Right cardiac atrium (tissue), 5 donors: ENCODE measurements at places on chromosomes 1 and 21. TPM values are rescaled to one million over a fixed set of nuclear protein-coding genes. Genes with fewer than 3 reads are reported as not detected.

DNA sequence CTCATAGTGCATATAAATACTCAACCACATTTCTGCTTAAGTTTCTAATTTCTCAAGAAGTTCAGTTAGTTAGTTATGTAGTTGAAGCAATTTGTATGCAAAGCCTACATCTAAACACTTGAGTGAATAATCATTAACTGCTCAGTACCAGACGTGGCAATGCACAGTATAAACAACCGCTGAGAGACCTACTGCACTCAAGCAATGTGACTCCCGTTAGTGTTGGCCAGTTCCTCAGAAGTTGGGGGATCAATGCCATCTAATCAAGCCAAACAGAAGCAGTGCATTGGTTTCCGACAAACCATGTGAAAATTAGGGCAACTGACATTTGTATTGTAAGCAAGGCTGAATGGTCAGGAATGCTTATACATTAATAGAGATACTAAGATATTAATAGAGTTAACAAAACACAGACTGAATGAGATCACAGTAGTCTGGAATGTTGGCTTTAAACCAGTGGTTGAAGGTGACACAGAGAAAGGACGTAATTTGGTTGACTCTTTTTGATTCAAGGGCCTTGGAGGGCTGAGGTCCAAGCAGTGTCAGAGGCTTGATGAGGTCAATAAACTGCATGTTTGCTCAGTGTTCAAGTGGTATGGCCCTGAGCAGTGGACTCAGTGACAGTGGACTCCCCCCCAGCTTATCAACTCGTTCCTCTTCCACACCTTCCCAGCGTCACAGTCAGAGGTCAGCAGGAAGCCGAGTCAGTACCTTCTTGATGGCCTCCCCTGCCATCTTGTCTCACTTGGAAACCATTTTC, 255.5 kb downstream of the CTH start:
- DNase-seq, result no peak

GRCh38 chr1:158054721-158055120, 61.3 kb downstream of the KIRREL1 start:
- no peak for DNase-seq

- no peak for DNase-seq
These were observed 9.8 kb upstream of the GJA8 start for GRCh38 chr1:147892731-147893214.

DNA sequence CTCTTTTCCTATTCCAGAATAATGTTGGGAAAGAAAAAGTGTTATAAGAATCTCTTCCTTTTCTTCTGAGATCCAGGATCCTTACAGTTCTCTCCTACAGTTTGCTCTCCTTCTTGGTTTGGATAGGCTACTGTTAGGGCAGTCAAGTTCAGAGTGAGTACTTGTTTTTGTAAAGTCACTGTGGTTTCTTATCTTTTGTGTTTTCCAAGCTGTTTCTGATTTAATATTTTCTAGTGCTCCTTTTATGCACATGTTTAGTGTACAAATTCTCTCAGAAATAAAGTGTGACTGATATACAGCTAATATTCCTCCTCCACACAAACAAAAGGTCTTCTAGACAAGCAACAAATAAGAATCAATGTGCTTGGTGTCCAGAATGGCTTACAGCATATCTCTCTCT, 107.7 kb downstream of the BACH1 start:
- no peak for DNase-seq

GRCh38 chr1:168202941-168203654, 22.7 kb upstream of the SFT2D2 start:
- DNase-seq, result no peak

DNA sequence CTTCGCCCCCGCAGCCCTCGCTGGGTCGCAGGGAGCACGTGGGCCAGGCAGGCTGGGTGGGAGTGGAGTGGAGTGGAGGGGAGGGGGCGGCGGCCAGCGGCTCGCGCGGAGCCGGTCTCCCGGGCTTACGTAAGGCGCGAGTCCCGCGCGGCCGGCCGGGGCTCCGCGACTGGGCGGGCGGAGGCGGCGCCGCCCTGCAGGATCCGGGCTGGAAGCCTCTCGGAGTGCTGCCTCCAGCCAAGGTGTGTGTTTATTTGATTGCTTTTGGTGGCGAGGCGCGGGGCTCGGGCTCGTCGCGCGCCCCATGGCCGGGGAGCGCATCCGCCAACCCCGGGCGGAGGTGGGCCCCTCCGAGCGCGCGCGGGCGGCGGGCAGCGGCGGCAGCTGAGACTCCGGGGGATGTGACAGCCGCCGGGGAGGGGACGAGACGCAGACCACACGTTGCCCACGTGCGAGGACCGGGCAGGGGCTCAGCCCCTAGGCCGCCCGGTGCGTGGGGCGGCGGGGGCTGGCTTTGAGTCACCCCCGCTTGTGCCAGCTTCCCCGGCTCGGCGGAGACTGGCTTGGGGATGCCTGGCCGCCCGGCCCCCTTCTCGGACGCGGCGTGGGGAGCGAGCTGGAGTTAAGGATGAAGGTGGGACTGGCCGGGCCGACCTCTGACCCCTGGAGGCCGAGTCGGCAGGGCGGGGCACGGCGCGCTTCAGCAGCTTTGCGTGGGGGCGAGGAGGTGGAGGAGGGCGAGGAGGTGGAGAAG, 402 bp upstream of the AK4 start:
- DNase-seq, result peak; percentile 63

GRCh38 chr1:181135437-181135731, 46.9 kb downstream of the IER5 start:
- DNase-seq, result no peak

- peak; percentile 77 for DNase-seq
These were observed 790 bp downstream of the RPS8 start for GRCh38 chr1:44775930-44776729.

GRCh38 chr1:149884433-149885338, 14.7 kb upstream of the BOLA1 start:
- no peak for DNase-seq

The IL10 gene
- 0.59 TPM for total RNA-seq

DNA sequence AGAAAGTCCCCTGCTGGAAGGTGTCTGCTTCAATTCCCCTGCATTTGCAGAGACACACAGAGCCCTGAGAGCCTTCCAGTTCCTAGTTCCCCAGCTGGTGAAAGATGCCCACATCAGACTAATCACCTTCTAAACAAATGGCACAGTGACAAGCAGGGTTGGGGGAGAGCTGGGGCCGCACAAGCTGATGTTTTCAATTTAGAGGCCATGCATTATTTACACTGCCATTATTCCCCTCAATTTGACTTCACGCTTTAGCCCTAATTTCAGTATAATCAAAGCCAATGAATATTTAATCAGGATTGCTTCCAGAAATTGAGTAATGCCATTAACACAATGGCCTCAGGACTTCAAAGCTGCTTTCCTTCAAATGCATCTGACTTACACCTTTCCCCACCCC, 81.5 kb downstream of the BEND5 start:
- no peak for DNase-seq

DNA sequence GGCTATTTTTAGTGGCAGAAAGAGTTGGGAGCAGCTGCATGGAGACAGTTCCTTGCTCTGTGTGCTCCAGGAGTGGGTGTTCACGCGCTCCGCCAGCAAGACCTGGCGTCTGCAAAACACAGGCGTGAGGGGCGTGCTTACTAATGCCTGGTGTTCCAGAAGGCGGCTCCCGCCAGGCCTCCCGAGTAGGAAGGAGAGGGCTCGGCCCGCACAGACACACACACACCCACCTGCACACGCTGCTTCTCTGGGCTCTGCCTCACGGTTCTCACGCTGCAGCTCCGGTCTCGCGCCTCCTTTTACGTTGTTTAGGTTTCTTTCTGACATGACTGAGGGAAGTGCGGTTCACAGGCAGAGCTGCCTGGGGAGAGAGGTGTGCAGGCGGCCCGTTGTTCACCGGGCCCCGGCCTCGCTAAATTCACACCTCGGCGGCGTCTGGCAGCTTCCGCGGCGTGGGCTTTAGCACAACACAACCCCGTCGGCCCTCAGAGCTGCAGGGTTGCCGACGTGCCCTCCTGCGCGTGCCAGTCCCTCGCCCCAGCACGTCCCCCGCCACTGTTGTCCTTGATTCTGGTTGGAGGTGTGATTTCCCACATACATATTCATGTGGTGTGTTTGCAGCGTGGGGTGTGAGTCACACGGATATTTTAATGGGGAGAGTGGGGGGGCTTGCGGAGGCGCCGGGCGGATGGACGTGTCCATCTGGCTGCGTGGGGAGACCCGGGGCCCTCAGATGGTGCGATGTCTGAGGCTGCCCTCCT, 77.0 kb downstream of the SKI start:
- no peak for DNase-seq

GRCh38 chr21:14762734-14763694, 216.9 kb upstream of the SAMSN1 start:
- no peak for DNase-seq

- DNase-seq, result no peak
These were observed 448.9 kb upstream of the ADGRL2 start for GRCh38 chr1:81351864-81352263.

The TRNP1 gene
- total RNA-seq, result 46.6 TPM

GRCh38 chr1:180927348-180927747, 14.7 kb downstream of the KIAA1614 start:
- peak; percentile 77 for DNase-seq

- no peak for DNase-seq
These were observed 7.1 kb downstream of the ERVH48-1 start for GRCh38 chr21:42918291-42918690.

The TCP10L gene
- total RNA-seq, result 2.7 TPM

- no peak for DNase-seq
These were observed 12.5 kb upstream of the CHI3L1 start for GRCh38 chr1:203199002-203199401.

DNA sequence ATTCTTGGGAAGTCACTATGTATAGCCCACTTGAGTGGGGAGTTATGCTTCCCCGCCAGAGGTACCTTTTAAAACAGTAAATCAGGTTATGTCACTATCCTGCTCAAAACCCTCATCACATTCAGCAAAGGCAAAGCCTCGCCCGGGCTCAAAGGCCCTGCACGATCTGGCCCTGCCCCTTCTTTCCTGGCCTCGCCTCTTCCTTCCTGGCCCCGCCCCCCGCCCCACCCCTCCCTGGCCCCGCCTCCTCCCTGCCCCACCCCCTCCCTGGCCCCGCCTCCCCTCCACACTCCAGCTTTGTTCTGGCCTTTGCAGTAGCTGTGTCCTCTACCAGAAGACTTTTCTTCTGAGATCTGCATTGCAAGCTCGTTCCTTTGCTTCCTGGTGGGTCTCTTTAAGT, 6.6 kb downstream of the LDLRAD2 start:
- DNase-seq, result peak; percentile 70

DNA sequence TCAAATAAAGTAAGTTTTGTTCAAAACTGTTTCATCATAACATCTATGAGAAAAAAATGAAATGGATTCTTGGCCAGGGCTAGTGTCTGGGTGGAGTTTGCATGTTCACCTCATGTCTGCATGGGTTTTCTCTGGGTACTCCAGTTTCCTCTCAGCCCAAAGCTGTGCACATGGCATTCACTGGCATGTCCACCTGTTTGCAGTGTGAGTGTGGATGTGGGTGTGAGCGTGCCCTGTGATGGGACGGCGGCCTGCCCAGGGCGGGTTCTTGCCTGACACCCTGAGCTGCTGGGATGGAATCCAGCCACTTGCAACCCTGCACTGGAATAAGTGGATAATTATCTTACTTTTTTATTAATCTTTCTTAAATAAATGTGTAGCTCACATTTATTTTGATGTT, 185.5 kb downstream of the RYR2 start:
- no peak for DNase-seq

The KRTAP13-2 gene
- total RNA-seq, result not detected

- no peak for DNase-seq
These were observed 1.8 kb upstream of the SPRR2A start for GRCh38 chr1:153058826-153059784.

- DNase-seq, result no peak
These were observed 2.3 kb downstream of the DYRK3 start for GRCh38 chr1:206637605-206638004.

GRCh38 chr1:32703479-32704291, 1.1 kb upstream of the SYNC start:
- DNase-seq, result peak; percentile 68
